Central memory CD8-positive, alpha-beta T cell (primary cell): ENCODE measurements at places on chromosomes 6 and 20.

DNA sequence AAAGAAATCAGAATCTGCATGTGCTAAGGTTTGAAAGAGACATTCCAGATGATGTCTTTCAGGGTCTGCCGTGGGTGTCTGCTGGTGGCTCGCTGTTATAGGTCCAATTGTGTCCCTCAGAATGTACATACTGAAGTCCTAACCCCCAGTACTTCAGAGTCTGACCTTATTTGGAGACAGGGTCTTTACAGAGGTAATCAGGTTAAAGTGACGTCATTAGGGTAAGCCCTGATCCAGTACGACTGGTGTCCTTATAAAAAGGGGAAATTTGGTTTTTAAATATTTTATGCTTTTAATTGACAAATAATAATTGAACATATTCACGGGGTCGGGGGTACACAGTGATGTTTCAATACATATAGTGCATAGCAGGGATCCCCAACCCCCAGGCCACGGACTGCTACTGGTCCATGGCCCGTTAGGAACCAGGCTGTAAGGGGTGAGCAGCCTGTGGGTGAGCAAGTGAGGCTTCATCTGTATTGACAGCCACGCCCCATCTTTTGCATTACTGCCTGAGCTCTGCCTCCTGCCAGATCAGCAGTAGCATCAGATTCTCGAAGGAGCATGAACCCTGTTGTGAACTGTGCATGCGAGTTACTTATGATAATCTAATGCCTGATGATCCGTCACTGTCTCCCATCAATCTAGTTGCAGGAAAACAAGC, 33.2 kb upstream of the SLC22A23 start:
- DNase-seq: no peak

DNA sequence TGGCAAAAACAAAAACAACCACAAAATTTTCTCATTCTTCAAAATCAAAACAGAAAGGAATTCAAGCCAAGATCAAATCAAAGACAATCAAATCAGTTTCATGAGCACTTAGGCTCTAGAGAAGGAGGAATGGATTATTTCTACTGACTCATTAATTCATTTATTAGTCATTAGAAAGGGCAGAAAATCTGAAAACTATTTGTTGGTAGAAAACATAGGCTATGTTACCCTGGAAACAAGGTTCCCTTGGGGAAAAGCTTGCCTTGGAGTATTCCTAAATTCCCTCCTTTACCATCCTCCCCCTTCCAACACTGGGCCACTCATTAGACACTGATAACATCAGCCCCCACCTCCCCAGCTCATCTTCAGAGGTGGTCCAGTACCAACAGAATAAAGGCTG, 17.5 kb downstream of the KIF16B start:
- no peak for DNase-seq

- DNase-seq: no peak
Observed at GRCh38 chr6:88655586-88655985, 307.8 kb downstream of the RNGTT start.

DNA sequence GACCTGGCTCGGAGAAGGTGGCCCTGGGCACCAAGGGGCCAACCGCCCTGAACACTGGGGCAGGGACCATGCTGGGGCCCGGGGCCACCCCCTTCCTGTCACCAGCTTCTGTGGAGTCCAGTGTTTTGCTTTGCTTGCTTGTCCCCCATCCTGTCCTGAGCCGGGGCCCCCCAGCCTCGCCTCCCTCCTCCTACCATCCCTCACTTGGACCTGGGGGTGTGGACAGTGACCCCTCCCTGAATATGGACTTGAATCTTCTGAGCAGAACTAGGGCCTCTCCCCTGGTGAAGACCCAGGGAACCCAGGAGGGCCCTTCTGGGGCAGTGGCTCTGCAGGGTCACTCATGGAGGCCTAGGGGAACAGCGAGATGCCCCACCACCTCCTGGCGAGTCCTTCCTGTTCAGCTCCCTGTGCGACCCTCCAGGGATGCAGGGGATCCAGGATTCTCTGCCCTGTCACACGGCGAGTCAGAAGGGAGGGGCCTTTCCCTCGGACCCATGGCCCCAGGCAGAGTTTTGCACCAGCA, 41.6 kb downstream of the VSTM2L start:
- DNase-seq: no peak

DNA sequence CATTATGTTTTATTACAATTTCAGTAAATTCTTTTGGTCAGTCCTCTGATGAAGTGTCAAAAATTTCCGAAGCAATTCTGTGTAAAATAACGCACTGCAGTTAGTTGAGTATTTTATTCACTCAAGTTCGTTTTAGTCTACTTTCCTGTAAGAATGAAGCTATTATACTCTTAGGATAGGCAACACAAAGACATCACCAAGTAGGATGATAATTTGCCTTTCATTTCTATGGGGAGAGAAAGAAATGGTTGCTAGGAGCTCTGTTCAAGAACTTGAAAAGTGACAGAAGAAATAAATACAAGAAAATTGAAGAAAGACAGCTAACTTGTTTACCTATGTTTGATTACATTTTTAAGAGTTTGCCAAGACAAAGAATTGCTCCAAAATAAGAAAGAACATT, 290.4 kb downstream of the EYS start:
- DNase-seq: no peak

DNA sequence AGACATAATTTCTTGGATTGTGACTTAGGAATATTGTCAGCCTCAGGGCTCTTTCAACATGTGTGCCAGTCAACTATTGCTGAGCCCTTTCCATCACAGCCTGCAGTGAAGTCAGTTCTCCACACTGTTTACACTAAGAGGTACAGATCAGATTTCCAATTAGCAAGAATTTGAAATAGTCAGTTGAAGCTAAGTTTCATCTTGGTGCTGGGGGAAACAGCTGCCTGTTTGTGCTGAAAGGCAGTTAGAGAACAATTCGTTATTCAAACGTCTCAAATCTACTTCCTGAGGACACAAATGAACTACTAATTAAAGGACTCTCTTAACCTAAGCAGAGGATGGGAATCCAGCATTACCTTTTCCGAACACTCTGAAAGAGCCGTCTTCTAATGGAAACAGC, 25.9 kb downstream of the ADGRF1 start:
- DNase-seq: no peak

DNA sequence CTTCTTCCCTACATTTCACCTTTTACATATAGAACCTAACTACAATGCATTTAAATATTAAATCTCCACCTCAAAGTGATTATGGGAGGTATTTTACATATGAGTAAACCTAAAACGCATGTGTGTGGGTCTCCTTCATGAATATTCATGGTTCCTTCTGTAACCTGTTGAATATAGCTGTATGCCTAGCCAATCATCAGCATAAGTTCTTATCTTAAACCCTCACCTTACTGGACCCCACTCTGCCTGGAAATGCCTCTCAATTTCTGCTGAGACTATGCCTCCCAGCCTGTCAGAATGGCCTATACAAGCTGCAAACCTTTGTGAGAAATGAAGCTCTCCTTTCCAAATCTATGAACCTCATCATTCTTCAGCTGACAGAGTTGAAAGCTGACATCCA, 21.3 kb downstream of the CEP85L start:
- DNase-seq: no peak

- DNase-seq: peak; percentile 50
Observed at GRCh38 chr6:142945446-142946180, 637 bp upstream of the HIVEP2 start.

DNA sequence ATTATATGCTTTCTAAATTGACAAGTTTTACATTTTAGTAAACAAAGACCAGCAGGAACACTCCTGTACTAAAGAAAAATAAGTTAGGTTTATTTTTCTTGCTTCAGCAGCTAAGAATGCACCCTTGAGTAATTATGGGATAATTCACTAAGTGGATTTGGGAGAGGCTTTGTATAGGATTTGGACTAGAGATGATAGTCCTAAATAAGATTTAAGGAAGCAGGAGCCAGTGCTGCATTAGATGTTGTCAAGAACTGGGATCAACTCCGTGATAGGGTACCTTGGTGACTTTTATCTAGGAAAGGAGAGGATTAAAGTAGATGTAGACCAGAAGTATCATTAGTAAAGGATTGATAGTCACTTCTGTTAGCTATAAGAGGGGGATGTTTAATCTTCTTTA, 4.1 kb upstream of the C6orf141 start:
- no peak for DNase-seq

DNA sequence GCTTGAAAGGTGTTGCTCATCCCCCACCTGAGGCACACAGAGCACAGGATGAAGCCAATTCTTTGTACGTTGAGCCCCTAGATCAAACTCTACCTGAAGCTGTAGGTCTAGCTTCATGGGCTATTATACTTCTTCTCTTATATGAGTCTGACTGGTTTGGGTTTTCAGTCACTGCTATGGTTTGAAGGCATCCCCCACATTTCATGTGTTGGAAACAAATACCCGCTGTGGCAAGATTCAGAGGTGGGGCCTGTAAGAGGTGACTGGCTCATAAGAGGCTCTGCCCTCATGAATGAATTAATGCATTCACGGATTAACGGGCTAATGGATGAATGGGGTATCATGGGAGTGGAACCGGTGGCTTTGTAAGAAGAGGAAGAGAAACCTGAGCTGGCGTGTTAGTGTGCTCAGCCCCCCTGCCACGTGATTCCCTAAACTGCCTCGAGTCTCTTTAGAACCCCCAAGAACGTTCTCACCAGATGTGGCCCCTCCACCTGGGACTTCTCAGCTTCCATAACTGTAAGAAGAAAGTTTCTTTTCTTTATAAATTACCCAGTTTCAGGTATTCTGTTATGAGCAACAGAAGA, 39.2 kb downstream of the PREX1 start:
- DNase-seq: no peak

GRCh38 chr6:41713650-41714291, 21.6 kb downstream of the TFEB start:
- no peak for DNase-seq

DNA sequence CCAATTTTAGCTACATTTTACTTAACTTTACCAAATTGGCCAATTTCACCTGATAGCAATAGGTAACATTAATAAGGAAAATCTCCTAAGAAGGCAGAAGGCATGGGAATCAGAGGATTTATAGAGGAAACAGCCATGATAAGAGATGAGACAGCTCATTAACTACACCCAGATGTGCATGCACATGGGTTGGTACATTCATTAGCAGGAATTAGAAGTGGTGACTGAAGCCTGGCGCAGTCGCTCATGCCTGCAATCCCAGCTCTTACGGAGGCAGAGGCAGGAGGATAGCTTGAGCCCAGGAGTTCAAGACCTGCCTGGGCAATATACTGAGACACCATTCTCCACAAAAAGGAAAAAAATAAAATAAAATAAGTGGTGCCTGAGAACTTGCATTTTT, 173.5 kb downstream of the COL9A1 start:
- DNase-seq: no peak

- peak; percentile 2 for DNase-seq
Observed at GRCh38 chr6:170128346-170128745, 162.5 kb downstream of the DLL1 start.
